Kidney (tissue), 22 donors: ENCODE measurements at places on chromosomes 3 and 15. TPM values are rescaled to one million over a fixed set of nuclear protein-coding genes. Genes with fewer than 3 reads are reported as not detected.

DNA sequence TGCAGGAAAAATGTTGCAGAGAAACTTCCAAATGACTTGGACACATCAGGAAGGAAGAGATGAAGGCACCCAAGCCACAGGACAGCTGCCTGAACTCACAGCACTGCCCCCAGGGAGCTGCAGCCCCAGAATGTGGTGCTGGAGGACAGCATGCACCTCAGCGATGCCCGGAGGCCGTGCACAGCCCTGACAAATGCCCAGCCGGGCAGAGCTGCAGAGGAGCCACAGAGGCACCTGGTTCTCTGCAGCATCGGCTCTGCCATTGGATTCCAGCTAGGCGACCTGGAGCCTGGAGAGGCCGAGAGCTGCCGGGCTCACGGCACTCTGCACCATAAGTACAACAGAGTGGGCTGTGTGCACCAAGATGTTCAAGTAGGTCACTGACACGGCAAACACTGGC lies 97.5 kb downstream of the OCA2 start:
- no peak overlapping the region for H3K27ac ChIP-seq
- no peaks in the 10 kb centered on the region for H3K4me1 ChIP-seq
- no peaks in the 10 kb centered on the region for H3K27me3 ChIP-seq
- H3K4me3 ChIP-seq, result no peak overlapping the region
- no peak for DNase-seq
- H3K36me3 ChIP-seq, result no peaks in the 10 kb centered on the region

- no peak overlapping the region for H3K27ac ChIP-seq
- no peak for DNase-seq
- no peaks in the 10 kb centered on the region for H3K36me3 ChIP-seq
- no peaks in the 10 kb centered on the region for H3K4me1 ChIP-seq
Measured at GRCh38 chr3:143063018-143063417, 56.6 kb upstream of the CHST2 start.

GRCh38 chr15:25609371-25609770 lies 170.5 kb upstream of the UBE3A start:
- H3K27me3 ChIP-seq, result no peaks in the 10 kb centered on the region
- no peak overlapping the region for H3K27ac ChIP-seq
- no peaks in the 10 kb centered on the region for H3K4me1 ChIP-seq
- H3K4me3 ChIP-seq, result no peak overlapping the region
- DNase-seq, result no peak

Gene LEKR1
- 1.6 TPM for total RNA-seq

- H3K36me3 ChIP-seq, result no peaks in the 10 kb centered on the region
- no peaks in the 10 kb centered on the region for H3K27me3 ChIP-seq
- H3K4me1 ChIP-seq, result no peaks in the 10 kb centered on the region
- H3K4me3 ChIP-seq, result no peak overlapping the region
- DNase-seq, result no peak
Measured at GRCh38 chr3:124784686-124785382, 54.6 kb downstream of the UMPS start.

DNA sequence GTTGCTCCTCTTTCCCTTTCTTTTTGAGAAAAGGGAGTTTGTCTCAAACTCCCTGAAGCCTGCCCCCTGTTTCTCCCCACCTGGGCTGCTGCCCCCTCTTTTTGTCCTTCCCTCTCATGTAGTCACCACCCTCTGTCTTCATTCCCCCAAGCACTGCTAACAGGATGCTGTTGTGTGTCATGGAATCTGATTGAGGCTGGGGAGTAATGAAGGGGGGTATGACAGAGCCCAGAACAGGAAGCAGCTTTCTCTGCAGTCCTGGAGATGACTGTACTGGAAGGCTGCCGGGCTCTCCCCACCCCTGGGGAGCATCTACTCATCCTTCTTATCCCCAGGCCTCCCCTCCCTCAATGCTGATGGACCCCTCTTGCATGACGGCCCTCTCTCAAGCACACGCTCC lies 181.6 kb downstream of the ABHD5 start:
- H3K36me3 ChIP-seq, result no peaks in the 10 kb centered on the region
- no peaks in the 10 kb centered on the region for H3K4me1 ChIP-seq
- no peak overlapping the region for H3K27ac ChIP-seq
- no peaks in the 10 kb centered on the region for H3K27me3 ChIP-seq
- no peak for DNase-seq

GRCh38 chr3:100081311-100081710 lies 33.0 kb downstream of the FILIP1L start:
- no peak overlapping the region for H3K27ac ChIP-seq
- H3K36me3 ChIP-seq, result no peaks in the 10 kb centered on the region
- H3K4me1 ChIP-seq, result peaks cover 3% of the 10 kb centered on the region
- no peak for DNase-seq
- H3K4me3 ChIP-seq, result no peak overlapping the region
- H3K27me3 ChIP-seq, result no peaks in the 10 kb centered on the region

GRCh38 chr3:109356442-109357155 lies 19.3 kb upstream of the DPPA4 start:
- DNase-seq, result no peak
- H3K36me3 ChIP-seq, result no peaks in the 10 kb centered on the region
- H3K4me1 ChIP-seq, result no peaks in the 10 kb centered on the region
- no peaks in the 10 kb centered on the region for H3K27me3 ChIP-seq

Gene NR2E3
- total RNA-seq, result 0.19 TPM

DNA sequence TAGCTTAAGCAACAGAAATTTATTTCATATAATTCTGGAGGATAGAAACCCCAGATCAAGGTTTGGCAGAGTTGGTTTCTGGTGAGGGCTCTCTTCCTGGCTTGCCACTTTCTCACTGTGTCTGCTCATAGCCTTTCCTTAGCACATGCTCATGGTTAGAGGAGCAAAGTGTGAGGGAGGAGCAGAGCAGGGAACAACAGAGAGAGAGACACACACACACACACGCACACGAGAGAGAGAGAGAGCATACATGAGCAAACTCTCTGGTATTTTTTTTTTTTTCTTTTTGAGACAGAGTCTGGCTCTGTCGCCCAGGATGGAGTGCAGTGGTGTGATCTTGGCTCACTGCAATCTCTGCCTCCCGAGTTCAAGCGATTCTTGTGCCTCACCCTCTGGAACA lies 36.8 kb upstream of the ZDHHC23 start:
- no peak overlapping the region for H3K4me3 ChIP-seq
- no peak for DNase-seq
- H3K4me1 ChIP-seq, result no peaks in the 10 kb centered on the region
- no peaks in the 10 kb centered on the region for H3K36me3 ChIP-seq
- no peak overlapping the region for H3K27ac ChIP-seq

Gene LMAN1L
- total RNA-seq, result not detected
